ENCODE measurements at places on chromosomes 13 and 19.

DNA sequence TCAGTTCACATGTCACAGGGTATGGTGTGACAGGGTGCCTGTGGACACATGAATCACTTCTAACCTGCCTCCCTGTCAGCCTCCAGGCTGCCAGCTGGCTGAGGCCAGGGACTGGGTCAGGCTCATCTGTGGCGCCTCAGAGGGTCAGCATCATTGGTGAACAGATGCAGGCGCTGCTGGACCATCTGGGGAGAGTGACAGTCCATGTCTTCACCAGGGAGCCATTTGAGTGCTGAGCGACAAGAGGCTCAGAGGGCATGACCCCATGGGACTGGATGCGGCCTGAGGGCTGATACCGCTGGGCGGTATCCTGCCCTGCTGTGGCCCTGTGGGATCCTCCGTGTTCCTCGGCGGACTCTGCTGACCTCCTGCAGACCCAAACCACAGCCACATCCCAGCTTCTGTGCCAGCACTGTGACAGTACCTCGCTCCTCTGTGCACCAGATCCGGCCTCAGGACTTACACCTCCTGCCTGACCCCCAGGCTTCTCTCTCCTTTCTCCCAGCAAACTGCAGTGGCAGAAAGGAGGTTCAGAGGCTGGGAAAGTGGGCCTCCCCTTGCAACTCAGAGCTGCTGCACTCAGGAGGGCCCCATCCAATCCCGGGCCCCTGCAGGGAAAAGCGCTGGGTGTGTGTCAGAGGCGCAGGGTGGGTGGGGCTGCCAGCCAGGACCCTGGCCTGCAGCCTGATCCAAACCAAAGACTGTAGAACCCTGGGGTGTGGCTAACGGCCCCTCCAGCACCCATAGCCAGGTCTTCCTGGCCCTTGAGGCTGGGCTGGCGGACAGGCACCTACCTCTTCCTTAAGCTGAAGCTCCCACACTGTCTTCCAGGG, 10.2 kb downstream of the ACTMAP start:
- no peak for DNase-seq

DNA sequence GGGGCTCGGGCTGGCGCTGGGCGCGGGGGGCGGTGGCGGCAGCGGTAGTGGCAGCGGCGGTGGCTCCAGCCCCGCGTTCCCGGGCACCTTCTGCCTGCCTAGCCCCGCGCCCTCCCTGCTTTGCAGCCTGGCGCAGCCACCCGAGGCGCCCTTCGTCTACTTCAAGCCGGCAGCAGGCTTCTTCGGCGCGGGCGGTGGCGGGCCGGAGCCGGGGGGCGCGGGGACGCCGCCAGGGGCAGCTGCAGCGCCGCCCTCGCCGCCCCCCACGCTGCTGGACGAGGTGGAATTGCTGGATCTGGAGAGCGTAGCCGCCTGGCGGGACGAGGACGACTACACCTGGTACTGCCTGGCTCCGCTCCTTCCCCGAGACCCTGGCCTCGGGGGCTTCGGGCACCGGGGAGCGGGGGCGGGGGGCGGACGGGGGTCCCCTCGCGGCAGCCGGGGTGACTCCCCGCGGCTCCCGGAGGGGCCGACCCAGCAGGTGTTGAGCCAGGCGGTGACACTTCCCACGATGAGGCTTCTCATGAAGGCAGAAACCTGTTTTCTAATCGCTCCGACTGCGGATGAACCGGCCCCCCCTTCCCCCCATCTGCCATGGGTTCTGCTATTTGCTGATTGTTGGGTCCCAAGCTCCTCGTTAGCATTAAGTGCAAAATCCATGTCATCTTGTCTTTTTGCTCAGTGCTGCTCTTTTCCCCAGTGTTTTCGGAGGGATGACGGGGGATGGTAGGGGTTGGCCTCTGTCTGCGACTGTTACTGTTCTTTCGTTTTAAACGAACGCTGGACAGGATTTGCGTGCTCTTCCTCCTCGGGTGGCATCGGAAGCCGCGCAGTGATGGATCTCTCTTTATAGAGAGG, 943 bp downstream of the SLAIN1 start:
- peak; percentile 29 for DNase-seq

- no peak for DNase-seq
These were observed 6.4 kb downstream of the MOB3A start for GRCh38 chr19:2089727-2090053.

- no peak for DNase-seq
These were observed 3.5 kb downstream of the SSBP4 start for GRCh38 chr19:18422530-18423191.

- DNase-seq = peak; percentile 57
These were observed 2.1 kb upstream of the PCDH8 start for GRCh38 chr13:52850396-52851136.

DNA sequence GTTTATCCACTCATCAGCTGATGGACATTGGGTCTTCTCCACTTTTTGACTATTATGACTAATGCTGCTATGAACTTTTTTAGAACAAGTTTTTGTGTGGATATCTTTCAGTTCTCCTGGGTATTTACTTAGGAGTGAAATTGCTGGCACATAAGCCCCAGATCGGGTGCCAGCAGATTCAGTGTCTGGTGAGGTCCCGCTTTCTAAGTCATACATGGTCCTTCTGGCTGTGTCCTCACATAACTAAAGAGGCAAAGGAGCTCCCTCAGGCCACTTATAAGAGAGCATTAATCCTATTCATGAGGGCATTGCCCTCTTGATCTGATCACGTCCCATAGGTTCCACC, 600 bp upstream of the ZNF226 start:
- DNase-seq = no peak

DNA sequence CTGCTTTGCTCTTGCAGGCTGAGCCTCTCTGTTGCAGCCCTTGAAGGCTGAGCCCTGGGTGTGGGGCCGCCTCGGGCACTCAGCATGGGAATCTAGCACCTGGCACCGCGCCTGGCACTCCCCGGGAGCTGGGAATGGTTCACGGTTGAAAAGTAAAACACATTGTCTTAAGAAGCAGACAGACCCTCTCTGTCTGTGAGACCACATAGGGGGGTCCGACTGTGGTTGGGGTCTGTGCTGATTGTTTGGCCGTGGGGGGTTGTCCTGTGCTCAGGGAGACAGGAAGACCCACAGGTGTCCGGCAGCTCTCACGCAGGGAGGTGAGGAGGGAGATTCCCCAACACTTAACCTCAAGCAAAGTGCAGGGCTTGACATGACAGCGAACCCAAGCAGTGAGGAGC, 64.8 kb downstream of the SOX1 start:
- DNase-seq = no peak

GRCh38 chr13:112210371-112210770, 143.4 kb downstream of the SOX1 start:
- no peak for DNase-seq

GRCh38 chr13:21106089-21106488, 44.7 kb upstream of the LATS2 start:
- no peak for DNase-seq

DNA sequence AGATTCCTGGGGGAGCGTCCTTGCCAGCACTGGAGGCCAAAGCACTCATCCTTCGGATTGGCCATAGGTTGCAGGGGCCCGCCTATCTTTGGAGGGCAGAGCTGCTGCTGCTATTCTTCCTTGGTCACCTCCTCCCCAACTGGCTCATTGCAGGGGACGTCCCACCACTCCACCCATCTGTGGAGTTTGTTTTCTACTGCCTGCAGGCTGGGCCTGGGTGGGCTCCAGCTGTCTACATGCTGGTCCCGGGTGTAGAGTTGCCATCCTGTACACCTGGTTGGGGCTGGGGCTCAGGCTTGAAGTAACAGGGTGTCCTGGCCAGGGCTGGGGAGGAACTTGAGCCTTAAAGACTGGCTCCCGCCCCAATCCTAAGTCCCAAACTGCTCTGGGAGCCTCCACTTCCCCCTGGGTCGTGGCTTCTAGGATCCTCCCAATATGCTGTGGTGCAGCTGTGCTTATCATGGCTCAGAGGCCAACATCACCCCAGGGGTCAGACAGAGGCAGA, 2.1 kb downstream of the RNF225 start:
- no peak for DNase-seq

- no peak for DNase-seq
These were observed 66.3 kb downstream of the KCTD15 start for GRCh38 chr19:33862981-33863380.

- DNase-seq = peak; percentile 39
These were observed at the start of gene SULT2B1 for GRCh38 chr19:48551437-48552302. TSS of gene SULT2B1 (plus strand) at chr19:48552172. CDS start at chr19:48552253, 81 bp downstream.

- no peak for DNase-seq
These were observed 338.0 kb upstream of the ATXN8OS start for GRCh38 chr13:69769608-69770007.

GRCh38 chr13:86976521-86977324, 694.4 kb upstream of the SLITRK5 start:
- no peak for DNase-seq

DNA sequence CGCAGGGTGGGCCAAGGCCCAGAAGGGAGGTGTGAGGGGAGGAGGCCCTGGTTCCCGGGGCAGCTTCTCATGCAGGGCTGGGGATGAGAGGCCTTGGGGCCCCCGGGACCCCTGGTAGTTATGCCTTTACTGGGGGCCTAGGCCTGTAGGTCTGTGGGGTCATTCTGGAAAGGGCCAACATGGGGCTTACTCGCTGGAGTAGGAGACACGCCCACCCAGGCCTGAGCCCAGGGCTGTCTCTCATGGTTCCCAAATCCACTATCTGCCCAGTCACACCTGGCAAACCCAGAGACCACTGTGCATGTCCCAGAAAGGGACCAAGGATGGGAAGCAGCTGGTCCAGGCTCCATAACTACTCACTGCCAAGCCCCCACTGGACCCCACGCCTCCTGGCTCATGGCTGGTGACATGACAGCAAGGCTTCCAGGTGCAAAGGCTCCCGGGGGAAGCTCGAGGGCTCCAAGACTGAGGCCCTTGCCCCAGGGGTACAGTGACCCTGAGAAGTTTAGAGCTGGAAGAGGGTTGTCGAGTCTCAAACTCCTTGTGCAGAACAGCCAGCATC, 64.2 kb upstream of the ATP12A start:
- DNase-seq = no peak

All from SHP77 (cell line).